ENCODE measurements at places on chromosomes 4 and X.

- DNase-seq, result no peak
Observed at GRCh38 chrX:2497961-2498780, 2.6 kb downstream of the DHRSX start.

GRCh38 chr4:153788413-153789276, at the start of gene SFRP2:
SFRP2 (minus strand) TSS chr4:153789083; CDS start chr4:153788835, 248 bp downstream.
- no peak for DNase-seq

- no peak for DNase-seq
Observed at GRCh38 chr4:85632981-85633380, 158.0 kb downstream of the ARHGAP24 start.

GRCh38 chr4:71186566-71187403, 152.0 kb upstream of the SLC4A4 start:
- DNase-seq, result peak; percentile 53

DNA sequence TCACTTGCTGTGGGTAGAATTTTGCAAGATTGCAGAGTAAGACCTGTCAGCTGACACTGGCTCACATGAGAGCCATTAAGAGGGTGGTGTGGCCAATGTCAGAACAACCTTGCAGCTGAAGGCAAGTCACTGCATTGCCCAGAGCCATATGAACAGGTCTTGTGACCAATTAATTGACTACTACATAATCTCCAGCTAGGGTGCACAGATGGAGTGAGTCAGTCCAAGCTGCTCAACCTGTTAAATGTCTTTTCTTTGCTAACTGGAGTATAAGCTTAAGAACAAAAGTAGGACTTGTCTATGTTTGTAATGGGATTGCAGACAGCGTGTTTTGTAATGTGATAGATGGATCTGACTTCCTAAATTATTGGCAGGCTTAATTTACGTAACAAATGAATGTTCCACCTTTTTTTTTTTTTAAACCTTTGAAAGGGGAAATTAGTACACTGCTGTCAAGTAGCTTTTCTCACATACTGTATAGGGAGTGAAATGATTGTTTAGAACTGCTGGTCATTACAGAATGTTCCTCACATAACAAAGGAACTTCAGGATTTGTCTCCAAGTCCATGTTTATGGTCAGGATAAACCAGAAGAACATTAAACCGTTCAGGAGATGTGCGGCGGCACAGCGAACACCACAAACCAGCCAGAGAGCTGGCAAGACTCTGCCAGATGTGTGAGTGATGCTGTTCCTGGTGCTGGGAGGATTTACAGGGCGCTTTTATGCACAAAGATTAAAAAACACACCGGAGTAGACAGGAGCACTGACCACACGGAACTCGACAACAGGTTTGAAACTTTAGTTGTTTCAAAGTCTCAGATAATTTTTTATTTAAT, 37.0 kb downstream of the FNIP2 start:
- DNase-seq, result no peak

DNA sequence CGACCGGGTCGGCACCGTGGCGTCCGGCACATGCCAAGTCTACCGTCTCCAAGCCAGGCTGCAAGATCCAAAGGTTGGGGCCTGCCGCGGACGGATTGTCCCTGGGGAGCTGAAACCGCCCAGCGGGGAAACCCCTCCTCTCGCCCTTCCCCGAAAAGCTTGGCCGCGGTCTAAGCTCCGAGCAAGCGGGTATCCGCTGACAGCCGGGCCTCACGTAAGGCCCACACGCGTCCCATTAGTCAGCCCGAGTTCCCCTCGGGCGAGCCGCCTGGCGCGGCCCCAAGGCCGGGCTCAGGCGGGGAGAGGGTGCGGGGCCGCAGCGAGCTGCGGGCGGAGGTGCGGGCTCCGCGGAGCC, 6.8 kb upstream of the BCOR start:
- DNase-seq, result peak; percentile 72

DNA sequence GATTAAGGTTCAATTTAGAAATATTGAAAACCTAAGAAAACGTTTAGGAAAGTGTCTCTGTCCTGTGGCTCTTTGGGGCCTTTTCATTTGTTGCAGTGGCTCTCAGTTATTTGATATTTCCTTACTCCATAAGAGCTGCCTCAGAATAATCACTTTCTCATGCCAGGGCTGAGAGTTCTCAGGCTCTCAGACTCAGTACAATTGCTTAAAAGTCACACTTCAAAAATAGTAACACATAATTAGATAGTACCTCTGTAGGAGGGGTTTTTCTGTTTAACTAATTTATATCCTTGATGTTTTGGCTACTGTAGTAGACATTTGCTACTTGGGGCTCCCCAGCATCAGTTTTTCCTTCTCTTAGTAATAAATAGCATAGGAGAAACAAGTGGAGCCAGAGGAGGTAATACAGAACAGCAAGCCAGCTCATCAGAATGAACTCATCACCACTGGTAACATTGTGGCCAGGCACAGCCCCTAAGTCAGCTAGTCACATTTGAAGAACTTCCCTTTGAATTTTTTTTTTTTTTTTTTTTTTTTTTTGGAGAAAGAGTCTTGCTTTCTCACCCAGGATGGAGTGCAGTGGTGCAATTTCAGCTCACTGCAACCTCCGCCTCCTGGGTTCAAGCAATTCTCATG, 8.0 kb upstream of the HNRNPD start:
- no peak for DNase-seq

DNA sequence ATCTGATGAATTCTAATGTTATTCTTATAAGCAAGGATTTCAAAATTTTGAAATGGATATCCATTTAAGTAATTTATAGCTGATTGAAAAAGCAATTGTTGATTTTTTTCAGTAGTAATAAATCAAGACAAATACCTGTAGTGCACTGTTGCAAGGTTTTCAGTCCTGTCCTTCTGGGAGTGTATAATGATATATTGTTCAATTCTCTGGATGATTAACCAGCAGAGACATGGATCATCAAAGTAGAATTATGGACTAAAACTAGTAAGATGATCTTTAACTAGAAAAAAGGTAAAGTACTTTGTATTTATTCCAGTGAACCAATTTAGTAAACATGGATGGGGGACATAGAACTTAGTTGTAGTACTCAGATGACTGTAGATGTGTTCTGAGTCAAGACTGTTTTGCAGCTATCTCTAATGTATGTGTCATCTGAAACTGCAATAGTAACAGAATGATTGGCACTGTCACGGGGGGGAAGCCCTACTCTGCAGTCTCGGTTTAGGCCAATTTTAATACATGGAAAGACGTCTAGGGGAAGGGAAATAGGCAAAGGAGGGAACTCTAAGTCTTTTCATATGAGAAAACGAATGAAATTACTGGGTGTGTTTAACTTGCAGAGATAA, 121.9 kb downstream of the GLRA3 start:
- no peak for DNase-seq

- peak; percentile 64 for DNase-seq
Observed at GRCh38 chrX:151899622-151900021, 13.1 kb upstream of the MAGEA4 start.

DNA sequence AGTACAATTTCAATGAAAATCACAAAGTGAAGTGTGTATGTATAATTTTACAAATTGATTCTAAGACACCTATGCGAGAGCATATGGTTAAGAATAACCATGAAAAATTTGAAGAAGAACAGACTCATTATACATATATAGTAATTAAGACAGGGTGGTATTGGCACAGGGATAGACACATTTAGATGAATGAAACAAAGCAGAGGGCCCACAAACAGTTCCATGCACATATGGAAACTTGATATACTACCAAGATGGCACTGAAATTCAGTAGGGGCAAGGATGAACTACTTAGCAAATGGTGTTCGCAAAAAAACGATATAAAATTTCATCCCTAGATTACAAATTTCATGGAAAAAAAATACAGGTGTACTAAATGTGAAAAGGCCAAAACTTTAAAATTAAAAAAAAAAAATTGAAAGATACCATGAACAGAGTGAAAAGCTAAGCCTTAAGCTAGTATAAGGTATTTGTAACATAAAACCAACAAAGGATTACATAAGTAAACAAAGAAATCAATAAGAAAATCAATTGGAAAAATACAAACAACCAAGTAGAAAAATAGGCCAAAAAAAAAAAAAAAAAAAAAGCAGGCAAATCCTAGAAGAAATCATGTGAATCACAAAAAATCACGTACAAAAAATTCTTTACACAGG, 85.4 kb downstream of the RASL11B start:
- no peak for DNase-seq

- DNase-seq, result no peak
Observed at GRCh38 chr4:98602270-98602669, 56.1 kb downstream of the TSPAN5 start.

DNA sequence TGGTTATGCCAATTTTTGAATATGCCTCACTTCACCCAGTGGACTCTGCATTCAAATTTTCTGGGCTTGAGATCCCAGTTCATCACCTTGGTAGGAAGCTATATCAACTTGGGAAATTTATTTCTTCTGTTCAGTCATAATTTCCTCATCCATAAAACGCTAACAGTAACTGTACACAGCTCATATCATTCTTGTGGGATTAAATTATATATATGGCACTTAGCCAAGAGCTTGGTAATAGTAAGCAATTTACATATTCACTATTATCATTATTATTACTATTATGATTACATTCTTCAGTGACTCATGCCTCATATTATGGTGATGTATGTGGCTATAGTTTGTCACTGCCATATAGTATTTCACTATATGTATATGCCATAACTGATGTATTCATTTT, 177.6 kb downstream of the CPE start:
- DNase-seq, result no peak

- no peak for DNase-seq
Observed at GRCh38 chr4:40227284-40227683, 30.5 kb downstream of the RHOH start.

- peak; percentile 17 for DNase-seq
Observed at GRCh38 chr4:159770401-159770800, 667.5 kb downstream of the RAPGEF2 start.

DNA sequence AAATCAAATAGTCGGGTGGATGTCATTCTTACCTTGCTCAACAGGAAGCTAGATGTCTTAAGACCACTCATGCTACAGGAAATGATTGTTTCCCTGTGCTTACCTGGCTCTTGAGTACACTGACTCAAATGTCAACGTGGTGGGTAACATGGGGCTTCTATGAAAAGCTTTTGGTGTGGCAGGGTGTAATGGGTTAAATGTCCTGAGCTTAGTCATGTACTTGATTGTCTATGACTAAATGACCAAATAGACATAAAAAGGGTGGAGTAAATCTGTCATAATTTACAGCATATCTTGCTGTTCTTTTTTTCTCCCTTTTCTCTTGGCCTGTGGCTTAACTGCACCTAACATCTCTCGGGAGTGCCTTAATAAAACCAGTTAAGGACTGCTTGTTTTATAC, 44.9 kb downstream of the CCNG2 start:
- DNase-seq, result peak; percentile 7

DNA sequence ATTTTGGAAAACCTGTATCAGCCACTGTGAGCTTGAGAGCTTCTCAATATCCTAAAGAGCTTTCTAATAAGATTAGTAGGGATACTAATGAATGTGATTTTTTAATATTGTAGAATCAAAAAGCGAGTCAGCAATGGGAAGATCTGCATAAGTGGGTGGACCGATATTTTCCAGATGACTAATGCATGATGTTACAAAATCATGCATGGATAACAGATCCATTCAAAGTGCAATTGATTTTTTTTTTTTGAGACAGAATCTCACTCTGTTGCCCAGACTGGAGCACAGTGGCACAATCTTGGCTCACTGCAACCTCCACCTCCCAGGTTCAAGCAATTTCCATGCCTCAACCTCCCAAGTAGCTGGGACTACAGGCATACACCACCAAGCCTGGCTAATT, 7.3 kb upstream of the CLDN2 start:
- DNase-seq, result no peak

GRCh38 chr4:163762741-163763140, 268.3 kb downstream of the TMA16 start:
- DNase-seq, result no peak

- DNase-seq, result no peak
Observed at GRCh38 chrX:122078079-122078478, 1030.7 kb downstream of the GLUD2 start.

DNA sequence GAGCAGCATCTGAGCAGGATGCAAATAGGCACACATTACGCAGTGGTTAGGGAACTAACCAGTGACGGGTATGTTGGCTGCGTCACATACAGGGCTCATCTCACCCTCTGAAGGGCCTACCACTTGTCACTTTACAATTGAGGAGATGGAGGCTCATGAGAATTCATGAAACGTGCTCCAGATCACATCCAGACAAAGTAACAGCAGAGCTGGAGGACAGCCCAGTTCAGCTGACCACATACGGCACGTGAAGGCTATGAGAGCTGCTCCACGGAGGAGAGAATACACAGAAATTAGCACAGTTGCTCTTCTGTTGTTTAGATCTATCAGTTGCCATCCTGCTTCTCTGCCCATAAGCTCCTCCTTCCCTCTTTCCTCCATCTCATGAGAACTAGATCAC, 78.4 kb downstream of the FAM9B start:
- DNase-seq, result no peak

DNA sequence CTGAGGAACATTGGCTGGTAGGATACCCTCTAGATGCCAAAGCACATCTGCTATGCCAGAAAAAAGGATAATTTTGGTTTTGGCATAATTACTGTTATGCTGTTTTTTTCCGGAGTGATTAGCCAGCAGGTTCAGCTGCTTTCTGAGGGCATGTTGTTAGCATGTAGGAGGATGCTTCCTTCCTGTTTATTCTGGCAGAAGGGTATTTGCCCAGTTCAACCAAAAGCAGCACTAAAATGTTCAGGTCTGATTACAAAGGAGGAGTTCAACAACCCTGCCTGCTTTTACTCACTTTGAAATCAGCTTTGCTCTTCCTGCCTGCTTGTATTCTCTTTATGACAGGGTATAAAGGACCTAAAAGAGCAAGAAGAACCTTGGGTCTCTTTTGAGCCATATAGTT, 21.9 kb downstream of the ERCC6L start:
- no peak for DNase-seq

DNA sequence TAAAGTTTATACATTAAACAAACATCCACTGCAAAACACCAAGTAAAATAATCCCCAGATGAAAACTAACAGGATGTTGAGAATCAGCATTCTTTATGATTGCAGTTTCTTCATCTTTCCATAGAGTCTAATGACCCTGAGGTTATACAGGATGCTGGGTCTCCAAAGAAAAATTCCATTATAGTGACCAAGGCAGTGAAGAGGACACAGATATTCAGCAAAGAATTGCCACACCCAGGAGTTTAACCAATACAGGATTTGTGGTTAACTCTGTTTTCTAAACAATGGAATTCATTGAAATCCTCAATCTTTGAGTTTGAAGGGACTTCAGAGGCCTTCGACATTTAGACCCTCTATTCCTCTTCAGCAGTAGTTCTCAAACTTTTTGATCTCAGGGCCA, 76.2 kb upstream of the ESX1 start:
- peak; percentile 80 for DNase-seq

DNA sequence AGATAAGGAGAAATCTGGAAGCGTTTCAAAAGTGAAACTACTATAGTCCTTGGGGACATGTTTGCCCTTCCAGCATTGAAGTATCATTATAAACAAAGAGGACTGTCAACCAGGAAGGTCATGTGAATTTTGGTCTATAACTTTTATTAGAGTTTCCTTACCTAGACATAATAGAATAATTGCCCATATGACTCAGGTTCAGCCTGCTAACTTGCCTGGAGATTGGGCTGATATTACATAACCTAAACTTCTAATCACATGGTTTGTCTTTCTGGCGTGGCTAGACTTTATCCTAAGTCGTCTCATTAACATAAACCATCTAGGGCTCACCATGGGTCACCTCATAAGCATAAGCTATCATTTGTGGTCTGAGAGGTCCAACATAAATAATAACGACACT, 775.9 kb downstream of the CENPC start:
- DNase-seq, result no peak
